AG08396 (cell line): ENCODE measurements at places on chromosomes 2 and 18.

- no peak for DNase-seq
These were observed 169.8 kb upstream of the HS6ST1 start for GRCh38 chr2:128488434-128488833.

DNA sequence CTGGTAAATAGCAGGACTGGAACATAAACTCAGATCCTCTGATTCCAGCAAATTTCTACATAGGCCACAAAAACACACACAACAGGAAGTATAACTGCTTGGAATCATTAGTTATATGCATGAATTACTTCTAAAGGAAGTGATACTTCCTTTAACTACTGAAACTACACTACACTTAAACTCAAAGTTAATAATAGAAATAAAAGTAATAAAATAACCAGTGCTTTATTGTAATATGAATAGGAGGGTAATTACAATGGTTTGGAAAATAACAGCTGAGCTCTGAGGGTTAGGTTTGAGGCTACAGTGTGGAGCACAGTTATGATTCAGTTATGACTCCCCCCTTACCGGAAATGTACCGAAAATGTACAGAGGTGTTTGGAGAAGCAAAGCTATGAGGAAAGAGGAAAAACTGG lies 18.5 kb upstream of the POLI start:
- DNase-seq: no peak

DNA sequence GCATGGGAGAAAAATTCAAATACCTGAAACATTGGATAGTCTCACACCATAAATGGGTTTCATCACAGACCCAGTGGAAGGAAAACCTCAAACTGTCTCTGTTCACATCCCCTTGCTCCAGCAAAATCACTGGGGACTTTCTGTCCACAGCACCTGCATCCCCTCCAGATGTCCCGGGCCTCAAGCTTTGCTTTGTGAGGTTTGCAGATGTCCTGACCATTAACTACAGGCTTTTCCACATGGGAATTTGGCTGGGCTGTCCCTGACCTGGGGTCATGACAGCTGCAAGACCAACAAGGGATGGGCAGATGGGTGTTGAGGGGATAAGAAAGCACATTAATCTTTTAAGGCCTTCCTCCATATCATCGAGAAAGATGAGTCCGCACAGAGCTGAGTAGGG lies 427.9 kb downstream of the TXNL1 start:
- no peak for DNase-seq

DNA sequence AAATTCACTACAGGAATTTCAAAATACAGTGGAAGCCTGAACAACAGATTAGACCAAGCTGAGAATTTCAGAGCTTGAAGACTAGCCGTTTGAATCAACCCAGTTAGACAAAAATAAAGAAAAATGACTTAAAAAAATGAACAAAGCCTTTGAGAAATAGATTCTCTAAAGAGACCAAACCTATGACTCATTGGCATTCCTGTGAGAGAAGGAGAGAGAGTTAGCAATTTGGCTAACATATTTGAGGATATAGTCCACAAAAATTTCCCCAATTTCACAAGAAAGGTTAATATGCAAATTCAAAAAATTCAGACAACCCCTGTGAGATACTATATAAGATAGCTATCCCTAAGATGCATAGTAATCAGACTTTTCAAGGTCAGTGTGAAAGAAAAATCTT lies 78.0 kb downstream of the MYO3B start:
- no peak for DNase-seq

GRCh38 chr2:100416397-100416934 lies 1.0 kb downstream of the CHST10 start:
- no peak for DNase-seq
